SW 1271 (cell line): ENCODE measurements at places on chromosomes 6 and 20.
A peak's percentile ranks its signal among the peaks of the same experiment; 100 is the strongest.

- DNase-seq, result no peak
Measured at GRCh38 chr20:58131151-58131550, 97.3 kb downstream of the ANKRD60 start.

- no peak for DNase-seq
Measured at GRCh38 chr6:136964398-136964797, 42.3 kb downstream of the SLC35D3 start.

GRCh38 chr20:37413379-37413778 is 67.4 kb downstream of the SRC start:
- no peak for DNase-seq

DNA sequence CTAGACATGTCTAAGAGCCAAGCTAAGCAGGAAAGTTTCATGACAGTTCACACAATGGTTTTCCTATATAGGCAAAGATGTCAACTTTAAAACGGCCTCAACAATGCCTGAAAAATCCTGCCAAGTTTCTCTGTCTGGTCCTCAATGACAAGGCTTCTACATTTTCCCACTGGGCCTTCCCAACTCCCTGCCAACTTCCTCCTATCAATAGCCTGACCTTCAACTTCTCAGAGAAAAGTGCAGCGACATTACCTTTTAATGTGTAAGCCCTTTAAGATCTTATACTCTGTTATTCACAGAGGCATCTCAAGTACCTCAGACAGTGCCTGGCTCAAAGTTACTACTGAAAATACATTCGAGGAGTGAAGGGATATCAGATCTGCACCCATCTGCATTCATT is 56.2 kb upstream of the BTBD3 start:
- DNase-seq, result no peak

DNA sequence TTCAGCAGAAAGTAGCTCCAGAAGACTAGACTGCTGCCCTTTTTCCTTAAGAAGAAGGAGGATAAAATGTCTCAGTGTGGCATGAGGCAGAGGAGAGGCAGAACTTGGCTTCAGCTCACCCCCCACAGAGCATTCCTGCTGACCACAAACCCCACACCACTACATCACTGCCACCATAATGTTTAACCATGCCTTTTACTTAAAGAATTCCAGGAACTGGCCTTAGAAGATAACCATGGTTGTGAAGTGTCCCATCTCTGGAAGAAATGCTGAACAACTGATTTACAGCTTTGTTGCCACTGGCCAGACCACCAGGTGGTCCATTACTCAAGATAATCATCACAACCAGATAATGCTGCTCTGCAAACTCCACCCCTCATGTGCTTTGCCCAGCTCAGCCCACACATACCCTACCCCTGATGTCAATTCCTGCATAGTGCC is 154.1 kb downstream of the CD24 start:
- DNase-seq, result no peak

GRCh38 chr6:52512199-52512598 is 64.7 kb downstream of the TRAM2 start:
- peak; percentile 50 for DNase-seq

DNA sequence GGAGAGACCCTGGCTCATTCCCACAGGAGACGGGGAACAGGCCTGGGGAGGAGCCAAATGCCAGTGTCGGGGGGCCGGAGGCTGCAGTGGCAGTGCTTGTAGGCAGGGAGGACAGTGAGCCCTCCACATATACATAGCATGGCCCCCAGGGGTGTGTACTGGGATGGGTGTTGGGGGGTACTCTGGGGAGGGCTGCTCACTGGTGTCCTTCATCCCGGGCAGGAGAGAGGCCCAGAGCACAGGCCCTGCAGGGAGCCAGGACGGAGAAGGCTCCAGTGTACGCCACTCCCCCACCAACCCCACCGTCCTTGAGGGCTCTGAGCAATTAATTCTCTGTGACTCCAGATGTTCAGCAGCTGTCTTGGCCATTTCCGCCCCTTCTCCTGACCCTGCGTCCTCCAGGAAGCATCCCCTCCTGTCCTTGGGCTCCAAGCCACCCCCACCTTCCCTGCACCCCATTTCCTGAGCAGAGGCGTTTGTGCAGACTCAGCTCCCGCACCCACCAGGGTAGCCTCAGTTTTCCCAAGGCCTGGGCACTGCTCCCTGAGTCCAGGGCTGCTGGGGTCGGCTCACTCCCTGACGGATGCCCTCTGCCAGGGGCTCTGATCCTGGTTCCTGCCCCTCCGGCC is 3.4 kb upstream of the ABHD16B start:
- no peak for DNase-seq

GRCh38 chr6:168649209-168649608 is 208.2 kb downstream of the SMOC2 start:
- DNase-seq, result no peak

DNA sequence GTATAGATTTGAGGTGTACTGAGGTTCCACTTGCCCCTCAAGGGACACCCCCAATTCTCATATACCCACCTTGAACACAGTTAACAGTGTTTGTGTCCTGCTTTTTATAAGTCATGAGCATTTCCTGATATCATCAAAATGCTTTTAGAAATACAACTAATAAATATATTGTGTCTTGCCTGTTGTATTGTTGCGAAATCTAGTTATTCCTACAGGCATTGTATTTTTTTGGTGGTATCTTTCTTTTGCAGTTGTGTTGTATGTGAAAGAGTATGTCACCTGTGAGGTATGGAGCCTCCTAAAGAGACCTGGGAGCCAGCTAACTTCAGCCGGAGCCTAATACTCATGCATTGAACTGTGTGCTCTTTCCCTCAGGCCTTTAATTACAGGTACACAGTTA is 40.7 kb downstream of the CDYL start:
- no peak for DNase-seq

GRCh38 chr6:83838727-83839126 is 14.4 kb upstream of the RIPPLY2 start:
- DNase-seq, result no peak

GRCh38 chr6:107820338-107821261 is 3.5 kb downstream of the SCML4 start:
- DNase-seq, result no peak

GRCh38 chr6:79878142-79878748 is 69.1 kb downstream of the ELOVL4 start:
- no peak for DNase-seq

- no peak for DNase-seq
Measured at GRCh38 chr6:170085475-170086401, 205.1 kb downstream of the DLL1 start.

DNA sequence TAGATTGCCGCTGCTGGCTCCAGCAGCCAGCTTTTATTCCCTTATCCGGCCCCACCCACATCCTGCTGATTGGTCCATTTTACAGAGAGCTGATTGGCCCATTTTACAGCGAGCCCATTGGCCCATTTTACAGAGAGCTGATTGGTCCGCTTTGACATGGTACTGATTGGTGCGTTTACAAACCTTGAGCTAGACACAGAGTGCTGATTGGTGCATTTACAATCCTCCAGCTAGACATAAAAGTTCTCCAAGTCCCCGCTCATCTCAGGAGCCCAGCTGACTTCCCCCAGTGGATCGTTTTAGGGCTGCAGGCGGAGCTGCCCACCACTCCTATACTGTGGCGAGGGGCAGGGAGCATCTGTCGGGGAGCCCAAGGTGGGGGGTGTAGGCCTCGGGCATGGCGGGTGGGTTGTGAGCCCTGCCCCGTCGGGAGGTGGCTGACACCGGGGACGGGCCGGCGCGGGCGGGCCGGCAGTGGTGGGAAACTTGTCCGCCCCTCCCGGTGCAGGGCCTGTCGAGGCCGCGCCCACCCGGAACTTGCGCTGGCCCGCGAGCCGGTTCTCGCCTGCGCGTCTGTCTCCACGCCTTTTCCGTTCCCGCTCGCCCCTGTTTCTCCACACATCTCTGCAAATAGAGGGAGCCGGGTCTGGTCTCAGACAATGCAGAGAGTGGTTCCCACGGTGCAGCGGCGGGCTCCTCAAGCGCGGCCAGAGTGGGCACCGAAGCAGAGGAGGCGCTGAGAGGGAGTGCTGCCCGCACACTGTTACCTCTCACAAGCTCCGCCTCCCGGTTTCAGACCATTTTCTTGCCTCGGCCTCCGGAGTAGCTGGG is 86.1 kb upstream of the STMND1 start:
- no peak for DNase-seq

GRCh38 chr20:22815603-22816315 is 219.4 kb upstream of the SSTR4 start:
- no peak for DNase-seq

DNA sequence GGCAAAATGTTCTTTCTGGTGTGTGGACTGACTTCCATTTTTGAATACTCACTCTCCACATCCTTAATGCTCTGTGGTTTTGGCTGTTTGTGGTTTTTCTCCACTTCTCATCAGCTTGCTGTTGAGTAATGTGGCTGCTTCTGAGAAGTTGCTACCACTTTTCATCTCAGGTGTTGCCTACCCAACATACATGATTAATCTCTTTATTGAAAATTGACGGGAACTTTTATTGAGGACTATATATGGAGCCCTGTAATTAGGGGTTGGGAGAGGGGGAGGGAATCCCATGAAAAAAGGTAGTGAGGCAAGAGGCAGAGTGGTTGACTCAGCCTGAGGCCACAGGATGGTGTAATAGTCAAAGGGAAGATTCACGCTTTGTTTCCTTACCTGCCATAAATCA is 17.6 kb downstream of the IL22RA2 start:
- no peak for DNase-seq

- DNase-seq, result no peak
Measured at GRCh38 chr20:35791821-35792220, 20.0 kb downstream of the PHF20 start.

GRCh38 chr6:50116797-50117542 is 67.2 kb upstream of the DEFB112 start:
- no peak for DNase-seq

GRCh38 chr6:4608361-4609115 is 167.7 kb upstream of the CDYL start:
- no peak for DNase-seq

GRCh38 chr6:139395891-139396301 is 21.4 kb upstream of the CITED2 start:
- DNase-seq, result no peak

GRCh38 chr6:161057103-161058091 is 65.8 kb downstream of the MAP3K4 start:
- no peak for DNase-seq

GRCh38 chr6:139027620-139028182 is 844 bp upstream of the ABRACL start:
- no peak for DNase-seq

DNA sequence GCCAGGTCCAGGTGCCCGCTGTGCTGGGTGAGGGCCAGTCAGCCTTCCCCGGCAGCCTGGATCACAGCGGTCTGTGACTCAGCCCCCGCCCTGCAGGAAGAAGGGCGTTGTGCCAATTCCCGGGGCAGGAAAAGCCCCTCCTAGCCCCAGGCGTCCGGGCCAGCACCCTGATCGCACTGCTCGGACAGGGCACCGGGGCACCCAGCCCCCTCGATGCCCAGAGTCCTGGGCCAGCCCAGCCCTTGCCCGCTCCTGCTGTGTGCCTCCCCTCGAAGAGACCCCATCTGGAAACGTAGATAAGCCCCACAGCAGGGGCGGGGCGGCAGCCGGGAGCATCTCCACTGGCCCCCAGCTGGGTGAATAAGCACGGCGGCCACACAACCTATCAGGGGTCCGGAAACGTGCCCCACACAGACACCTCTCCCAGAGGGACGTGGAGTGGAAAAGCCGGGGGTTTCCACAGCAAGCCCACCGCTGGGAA is 9.9 kb downstream of the LAMA5 start:
- DNase-seq, result peak; percentile 80

GRCh38 chr6:37210313-37210968 is 40.5 kb downstream of the PIM1 start:
- no peak for DNase-seq
